ENCODE measurements at places on chromosomes 12 and 14.

GRCh38 chr14:23113431-23114119 lies 5.5 kb downstream of the CEBPE start:
- DNase-seq: peak; percentile 5

GRCh38 chr12:71947645-71948105 lies 9.0 kb downstream of the TPH2 start:
- DNase-seq: no peak

GRCh38 chr14:77041881-77042545 lies 13.5 kb upstream of the IRF2BPL start:
- DNase-seq: no peak

- DNase-seq: no peak
Measured at GRCh38 chr12:70796989-70797388, 123.5 kb downstream of the PTPRR start.

- DNase-seq: no peak
Measured at GRCh38 chr12:132392389-132393244, 63.2 kb upstream of the GALNT9 start.

GRCh38 chr14:102081231-102082080 lies 5.4 kb downstream of the HSP90AA1 start:
- DNase-seq: no peak

DNA sequence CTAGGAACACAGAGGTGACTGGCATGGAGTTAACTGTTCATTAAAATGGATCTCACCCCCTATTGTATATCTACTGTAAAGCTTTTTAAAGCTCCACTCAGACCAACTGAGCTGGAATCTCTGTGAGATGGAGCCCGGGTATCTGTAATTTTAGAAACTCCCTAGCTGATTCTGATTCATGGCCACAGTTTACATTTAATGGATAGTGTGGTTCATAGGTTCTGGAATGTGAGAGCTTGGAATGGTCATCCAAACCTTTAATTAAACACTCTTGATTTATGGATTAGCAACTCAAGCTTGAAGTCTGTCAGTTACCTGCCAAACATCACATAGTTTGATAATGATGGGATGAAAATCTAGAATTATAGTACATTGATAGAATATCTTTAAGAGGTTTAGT lies 183.8 kb downstream of the SLC25A21 start:
- DNase-seq: no peak

DNA sequence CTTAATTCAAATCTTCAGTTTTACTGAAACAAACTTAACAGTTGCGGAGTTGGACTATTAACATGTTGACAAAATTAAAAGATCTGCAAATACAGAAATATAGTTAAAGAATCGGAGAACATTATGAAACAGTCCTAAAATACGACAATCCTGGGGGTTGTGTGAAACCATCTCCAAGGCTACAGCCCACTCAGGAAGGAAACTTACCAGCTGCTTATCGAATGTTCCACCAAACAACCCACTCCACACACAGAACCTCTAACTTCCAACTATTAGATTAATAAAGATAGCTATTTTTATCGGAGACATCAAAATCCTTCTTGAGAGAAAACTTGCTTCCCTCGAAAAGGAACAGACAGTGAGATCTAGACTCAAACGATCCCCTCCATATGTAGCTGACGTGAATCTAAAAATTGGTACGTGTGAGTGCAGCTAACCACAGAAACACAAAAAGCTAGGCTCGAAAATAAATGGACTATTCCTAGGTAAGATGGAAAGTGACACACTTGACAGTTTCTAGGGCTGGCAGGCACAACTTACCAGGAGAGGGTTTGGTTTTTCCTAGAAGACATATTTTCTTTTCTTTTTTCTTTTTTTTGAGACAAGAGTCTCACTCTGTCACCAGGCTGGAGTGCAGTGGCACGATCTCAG lies 12.9 kb downstream of the VPS37B start:
- DNase-seq: no peak

DNA sequence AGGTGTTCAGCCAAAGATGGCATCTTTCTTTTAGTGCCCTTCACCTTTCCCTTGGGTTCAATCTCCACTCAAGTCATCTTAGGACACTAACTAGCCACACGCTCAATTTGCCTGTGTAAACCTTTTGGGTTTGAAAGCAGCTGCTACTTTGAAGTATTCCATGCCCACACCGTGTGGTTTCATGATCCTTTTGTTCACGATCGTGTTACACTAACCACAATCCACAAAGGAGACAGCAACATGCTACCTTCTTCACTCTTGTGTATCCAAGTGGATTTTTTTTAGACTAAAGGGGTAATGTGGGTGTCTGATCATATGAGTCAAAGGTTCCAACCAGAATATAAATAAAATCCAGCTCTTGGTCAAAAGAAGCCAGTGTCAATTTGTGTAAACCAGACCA lies 122.7 kb upstream of the FAR2 start:
- DNase-seq: no peak

DNA sequence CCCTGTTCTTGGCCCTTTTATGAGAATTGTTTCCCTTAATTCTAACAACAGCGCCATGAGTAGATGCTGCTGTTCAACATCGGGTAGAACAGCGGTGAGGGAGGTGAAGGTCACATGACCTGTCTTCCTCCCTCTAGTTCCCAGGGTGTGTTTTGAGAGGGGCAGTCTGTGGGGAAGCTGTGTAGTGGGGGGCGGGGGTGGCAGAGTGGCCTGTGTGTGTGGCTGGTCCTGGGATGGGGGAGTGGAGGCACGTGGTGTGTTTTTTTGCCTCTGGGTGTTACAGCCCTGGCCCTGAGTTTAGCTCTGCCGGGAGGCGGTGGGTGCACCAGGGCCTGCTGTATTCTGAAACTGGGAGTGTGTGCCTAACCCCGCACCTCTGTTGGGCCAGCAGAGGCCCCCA lies 202.7 kb downstream of the TSPAN9 start:
- no peak for DNase-seq

GRCh38 chr14:23034498-23035302 lies at the start of gene PSMB5:
TSS of gene PSMB5 (minus strand) at chr14:23034900. CDS start at chr14:23034881, 19 bp downstream.
- peak; percentile 90 for DNase-seq

GRCh38 chr12:125453751-125454150 lies 388.5 kb downstream of the AACS start:
- no peak for DNase-seq

- DNase-seq: no peak
Measured at GRCh38 chr12:56164345-56164729, 6.2 kb downstream of the MYL6 start.

- DNase-seq: no peak
Measured at GRCh38 chr14:63705561-63706070, 22.2 kb downstream of the SGPP1 start.

DNA sequence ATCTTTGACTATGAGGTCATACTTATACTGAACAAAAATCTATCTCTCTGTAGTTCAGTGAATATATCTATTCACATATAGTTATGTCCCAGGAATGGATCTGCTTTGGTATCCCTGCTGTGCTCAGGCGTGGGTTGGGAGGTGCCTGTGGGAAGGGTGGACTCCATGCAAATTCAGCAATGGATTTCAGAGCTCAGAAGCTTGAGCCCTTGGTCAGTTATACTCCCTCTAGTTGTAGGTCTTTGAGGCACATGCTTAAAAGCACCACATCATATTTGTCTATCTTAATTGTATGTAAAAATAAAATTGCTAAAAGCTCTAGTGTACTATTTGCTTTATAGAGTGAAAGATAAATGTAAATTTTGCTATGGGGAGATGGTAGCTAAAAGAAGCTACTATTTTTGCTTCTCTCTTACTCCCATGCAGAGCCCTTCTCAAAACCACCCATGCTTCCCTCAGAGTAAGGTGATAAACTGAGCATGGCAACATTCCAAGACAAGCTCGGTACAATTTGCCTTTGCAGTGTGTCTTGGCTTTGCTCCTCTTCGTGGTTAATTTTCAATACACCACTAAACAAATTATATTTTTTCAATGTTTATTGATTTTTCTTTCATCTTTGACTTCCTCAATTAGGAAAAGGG lies 54.9 kb downstream of the SLC16A7 start:
- no peak for DNase-seq

GRCh38 chr12:75656210-75656609 lies 144.8 kb upstream of the KRR1 start:
- no peak for DNase-seq

- DNase-seq: no peak
Measured at GRCh38 chr12:10739157-10740118, 16.3 kb upstream of the YBX3 start.

DNA sequence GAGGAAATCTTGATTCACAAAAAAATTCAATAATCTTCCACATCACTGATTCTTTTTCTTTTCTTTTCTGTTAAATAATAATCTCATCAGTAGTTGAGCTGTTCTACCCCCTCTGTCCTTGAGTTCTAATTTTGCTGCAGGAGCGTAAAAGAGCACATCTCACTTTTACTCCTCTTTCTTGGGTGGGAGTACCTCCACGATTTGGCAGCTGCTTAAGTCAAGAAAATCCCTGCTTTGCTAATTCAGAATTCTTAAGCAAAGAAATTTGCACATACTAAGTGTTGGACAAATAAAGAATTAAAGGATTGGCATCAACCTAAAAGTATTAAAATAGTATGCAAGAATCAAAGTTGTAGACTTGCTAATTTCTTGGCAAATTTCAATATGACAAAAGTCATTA lies 128.8 kb downstream of the PRKD1 start:
- no peak for DNase-seq

DNA sequence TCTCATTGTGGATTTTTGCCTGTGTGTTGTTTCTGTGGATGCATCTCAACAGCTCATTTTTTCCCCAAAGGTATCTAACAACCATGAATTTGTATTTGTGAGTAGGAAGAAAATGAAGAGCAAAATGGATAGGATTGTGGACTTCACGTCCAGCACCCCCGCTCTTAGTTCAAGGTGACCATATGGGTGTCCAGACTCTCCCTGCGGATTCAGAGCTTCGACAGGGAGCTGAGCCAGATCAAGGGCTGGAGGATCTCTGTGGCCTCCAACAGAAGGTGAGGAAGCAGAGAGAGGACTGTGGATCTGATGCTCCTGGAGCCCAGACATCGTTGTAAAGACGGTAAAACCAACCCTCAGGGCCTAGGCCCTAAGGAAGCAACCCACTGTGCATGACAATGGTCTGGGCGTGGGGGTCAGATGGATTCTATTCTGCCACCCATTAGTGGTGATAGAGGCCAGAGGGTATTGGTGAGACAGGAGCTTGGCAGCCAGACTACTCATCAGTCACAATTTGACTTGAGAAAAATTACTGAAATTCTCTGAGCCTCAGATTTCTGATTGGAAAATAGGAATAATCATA lies 659.7 kb upstream of the TMEM132C start:
- DNase-seq: no peak

DNA sequence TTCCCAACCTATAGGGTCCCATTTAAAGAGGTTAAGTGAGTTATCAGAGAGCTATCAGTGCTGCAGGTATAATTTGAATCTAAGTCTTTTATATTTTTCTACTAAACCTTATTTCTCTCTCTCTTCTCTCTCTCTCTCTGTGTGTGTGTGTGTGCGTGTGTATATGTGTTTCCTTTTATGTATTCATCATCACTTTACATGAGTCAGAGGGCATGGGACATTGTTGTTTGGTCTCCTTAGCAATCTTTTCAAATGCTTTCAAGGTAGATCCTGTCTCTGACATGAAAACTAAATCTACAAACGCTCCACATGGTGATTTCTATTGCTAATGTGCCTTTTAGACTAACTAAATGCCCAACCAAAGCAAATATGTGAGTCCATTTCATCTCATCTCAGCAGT lies 459.7 kb downstream of the BTG1 start:
- DNase-seq: no peak

GRCh38 chr14:54754623-54755386 lies 147.8 kb downstream of the GCH1 start:
- DNase-seq: no peak

- no peak for DNase-seq
Measured at GRCh38 chr14:64000749-64001148, 147.9 kb downstream of the SYNE2 start.
